Activated T-helper 17 cell treated with anti-CD3 and anti-CD28 coated beads, Interleukin-2, amount 50 U/mL, for 72 hours (primary cell): ENCODE measurements at places on chromosomes 1 and 21.
A peak's percentile ranks its signal among the peaks of the same experiment; 100 is the strongest.

DNA sequence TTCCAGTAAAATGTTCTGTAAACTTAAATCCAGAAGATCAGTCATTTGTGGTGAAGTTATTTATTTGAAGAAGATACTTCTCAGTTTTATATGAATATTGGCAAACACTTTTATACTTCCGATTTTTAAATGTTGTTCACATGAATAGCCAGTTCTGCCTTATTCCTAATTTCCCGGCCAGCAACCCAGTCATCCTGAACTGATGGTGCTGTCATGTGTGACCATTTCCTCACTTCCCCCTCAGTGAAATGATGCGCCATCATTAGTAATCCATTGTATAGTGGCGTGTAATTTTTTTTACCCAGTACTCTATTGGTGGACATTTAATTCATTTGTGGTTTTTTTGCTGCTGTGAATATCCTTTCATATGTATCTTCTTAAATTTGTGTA lies 16.4 kb downstream of the GPSM2 start:
- ATAC-seq: no peak

DNA sequence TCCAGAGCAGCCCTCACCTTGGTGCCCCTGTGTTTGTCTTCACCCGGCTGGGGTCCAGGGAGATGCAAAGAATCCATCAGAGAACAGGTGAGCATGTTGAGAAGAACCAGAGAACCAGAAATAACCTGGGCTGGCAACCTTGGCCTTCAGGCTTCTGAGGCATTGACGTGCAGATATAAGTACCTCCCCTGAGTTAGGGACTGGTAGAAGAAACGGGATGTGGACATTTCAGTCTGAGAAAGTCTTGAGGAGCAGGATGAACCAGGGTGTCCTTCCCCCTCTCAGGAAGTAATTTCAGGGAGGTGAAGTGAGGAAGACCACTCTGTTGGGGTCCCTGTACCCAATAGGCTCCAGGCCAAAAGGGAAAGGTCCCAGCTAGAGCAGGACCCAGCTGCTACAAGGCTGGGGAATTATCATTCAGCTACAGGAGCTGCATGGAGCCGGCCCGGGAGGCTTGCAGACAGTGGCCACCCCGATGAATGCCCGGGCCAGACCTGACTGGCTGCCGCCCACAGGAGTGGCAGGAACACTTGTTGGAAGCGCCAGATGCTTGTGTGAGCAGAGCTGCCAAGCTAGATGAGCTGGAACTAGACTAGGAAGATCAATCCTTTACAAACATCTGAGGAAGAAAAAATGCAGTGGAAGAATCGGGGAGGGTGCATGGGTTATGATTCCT lies 1.7 kb upstream of the AURKAIP1 start:
- ATAC-seq: no peak

GRCh38 chr1:22089134-22089571 lies 36.6 kb downstream of the CDC42 start:
- peak; percentile 58 for ATAC-seq

- no peak for ATAC-seq
These were observed 192.9 kb upstream of the PTGFR start for GRCh38 chr1:78297836-78298235.

DNA sequence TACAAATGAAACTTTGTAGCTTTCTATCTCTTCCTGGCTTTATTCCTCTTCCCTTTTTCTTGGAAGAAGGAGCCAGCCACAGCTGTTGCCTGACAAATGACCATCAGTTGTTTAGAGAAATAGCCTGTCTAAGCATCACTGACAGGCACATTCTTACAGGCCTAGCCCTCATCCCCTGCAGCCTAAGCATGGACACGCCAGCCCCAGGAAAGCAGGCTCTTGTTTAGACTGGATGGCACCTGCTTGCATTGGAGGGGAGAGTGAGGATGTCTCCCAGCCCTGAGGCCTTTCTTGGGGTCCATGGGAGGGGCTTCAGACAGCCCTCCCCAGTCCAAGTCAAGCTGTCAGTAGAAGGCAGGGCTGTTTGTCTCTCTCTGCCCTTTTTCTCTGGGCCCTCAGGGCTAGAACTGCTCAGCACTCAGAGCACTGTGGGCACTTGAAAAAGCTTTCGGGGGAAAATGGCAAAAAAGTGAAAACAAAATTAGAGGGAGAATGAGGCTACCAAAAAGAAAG lies 282.5 kb upstream of the PLXNA2 start:
- ATAC-seq: no peak

GRCh38 chr1:64505944-64506655 lies 36.2 kb downstream of the CACHD1 start:
- peak; percentile 38 for ATAC-seq

DNA sequence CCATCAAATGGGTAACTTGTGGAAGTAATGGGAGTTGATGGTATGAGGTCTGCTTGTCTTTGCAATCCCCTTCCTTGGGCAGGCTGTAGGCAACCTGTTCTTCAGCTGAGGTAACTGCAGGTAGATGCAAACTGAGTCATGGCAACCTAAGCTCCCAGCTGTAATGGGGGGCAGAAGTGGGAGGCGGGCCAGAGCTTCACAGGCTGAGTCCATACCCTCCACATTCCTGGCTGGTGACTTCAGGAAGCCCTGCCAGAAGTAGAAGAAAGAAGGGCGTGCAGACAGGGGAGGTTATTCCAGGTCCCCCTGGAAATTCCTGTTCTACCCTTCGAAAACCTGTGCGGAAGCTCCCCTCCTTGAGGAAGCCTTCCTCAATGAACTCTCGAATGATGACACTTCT lies 44.9 kb downstream of the ARHGEF11 start:
- no peak for ATAC-seq

DNA sequence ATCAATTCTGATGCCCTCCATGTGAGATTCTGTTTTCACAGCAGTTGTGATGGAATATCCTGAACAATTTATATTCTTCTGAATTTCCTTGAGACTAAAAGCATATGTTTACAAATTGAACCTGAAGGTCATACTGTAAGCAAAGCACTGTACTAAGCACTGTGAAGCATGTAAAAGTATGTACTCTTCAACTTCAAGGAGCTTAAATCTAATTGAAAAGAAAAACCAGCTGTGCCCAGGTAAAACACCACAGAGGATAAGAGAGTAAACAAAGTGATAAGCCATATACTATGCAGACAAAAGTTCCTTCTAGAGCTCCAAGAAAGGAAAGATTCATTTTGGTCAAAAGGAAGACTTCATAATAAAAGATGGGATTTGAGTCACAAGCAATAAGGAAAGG lies 71.9 kb downstream of the TTLL7 start:
- no peak for ATAC-seq

- ATAC-seq: no peak
These were observed 257.7 kb downstream of the RHOU start for GRCh38 chr1:228992907-228993535.

GRCh38 chr1:201216395-201217085 lies 25.9 kb downstream of the IGFN1 start:
- ATAC-seq: no peak

- no peak for ATAC-seq
These were observed 23.6 kb upstream of the GBP1 start for GRCh38 chr1:89088572-89088971.

DNA sequence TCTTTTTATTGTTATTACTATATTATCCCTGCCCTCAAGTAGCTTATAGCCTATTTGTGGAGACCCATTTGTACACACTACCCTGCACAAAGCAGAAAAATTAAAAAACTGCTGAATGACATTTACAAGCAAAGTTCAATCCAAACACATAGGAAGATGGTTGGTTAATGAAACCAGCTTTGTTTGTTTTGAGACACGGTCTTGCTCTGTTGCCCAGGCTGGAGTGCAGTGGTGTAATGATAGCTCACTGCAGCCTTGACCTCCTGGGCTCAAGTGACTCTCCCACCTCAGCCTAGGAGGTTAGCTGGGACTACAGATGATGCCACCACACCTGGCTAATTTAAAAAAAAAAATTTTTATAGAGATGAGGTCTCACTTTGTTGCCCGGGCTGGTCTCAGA lies 31.6 kb downstream of the TGFB2 start:
- no peak for ATAC-seq

GRCh38 chr1:181131255-181131941 lies 42.9 kb downstream of the IER5 start:
- ATAC-seq: no peak

GRCh38 chr1:109793089-109793485 lies 29.4 kb upstream of the EPS8L3 start:
- no peak for ATAC-seq

GRCh38 chr21:41141031-41141457 lies 26.9 kb upstream of the BACE2 start:
- ATAC-seq: no peak

DNA sequence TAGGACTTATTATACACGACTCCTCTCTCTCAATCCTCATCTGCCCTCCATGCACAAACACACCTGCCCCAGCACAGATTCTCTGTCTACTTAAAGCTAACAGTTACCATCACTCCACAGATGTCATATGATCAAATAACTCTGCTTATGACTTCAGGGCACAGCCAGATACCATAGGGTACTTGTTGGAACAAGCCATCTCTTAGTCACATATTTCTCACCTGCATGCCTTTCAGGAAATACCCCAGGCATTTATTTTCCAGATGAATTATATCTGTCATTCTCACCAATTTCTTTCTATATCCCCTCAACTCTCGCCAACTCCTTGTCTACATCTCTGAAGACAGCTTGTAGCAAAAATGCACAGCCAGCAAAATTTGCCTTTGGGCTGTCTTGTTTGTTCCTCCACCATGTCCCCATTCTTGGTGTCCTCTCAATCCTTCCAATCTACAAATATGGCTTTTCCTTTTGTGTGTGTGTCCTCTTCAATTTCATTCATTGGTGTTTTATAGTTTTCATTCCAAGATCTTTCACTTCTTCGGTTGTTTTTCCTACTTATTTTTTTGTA lies 353.9 kb upstream of the CAMK1G start:
- ATAC-seq: no peak

- ATAC-seq: peak; percentile 25
These were observed 2.8 kb upstream of the H6PD start for GRCh38 chr1:9231648-9232332.

DNA sequence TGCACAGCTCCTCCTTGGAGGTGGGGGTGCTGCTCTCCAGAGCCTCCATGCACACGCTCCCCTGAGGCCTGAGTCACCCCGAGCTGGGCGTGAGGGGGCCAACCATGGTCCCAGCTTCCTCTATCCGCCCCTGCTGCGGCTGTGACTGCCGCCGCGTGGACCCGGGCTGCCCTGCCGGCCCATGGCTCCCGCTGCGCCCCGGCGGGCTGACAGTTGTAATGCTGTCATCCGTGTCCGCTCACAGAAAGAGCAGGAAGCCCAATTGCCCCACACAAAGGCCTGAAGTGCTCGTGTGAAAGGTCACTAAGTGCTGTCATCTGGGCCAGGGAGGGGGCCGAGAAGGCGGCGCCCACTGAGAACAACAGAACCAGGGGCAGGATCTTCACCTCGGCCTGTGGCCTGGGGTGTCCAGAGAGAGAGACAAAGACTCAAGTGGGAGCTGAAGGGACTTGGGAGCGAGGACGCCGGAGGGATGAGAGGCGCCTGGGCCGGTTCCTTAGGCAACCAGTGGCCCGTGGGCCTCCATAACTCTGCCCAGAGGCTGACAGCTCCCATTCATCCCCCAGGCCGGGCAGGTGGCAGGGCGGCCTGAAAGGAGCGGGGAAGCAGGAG lies 31.5 kb downstream of the OLIG1 start:
- no peak for ATAC-seq
